ENCODE measurements at places on chromosomes 2 and 18. TPM values are rescaled to one million over a fixed set of nuclear protein-coding genes. Genes with fewer than 3 reads are reported as not detected.

GRCh38 chr2:231726276-231726675, 18.0 kb downstream of the PTMA start:
- no peak for DNase-seq

DNA sequence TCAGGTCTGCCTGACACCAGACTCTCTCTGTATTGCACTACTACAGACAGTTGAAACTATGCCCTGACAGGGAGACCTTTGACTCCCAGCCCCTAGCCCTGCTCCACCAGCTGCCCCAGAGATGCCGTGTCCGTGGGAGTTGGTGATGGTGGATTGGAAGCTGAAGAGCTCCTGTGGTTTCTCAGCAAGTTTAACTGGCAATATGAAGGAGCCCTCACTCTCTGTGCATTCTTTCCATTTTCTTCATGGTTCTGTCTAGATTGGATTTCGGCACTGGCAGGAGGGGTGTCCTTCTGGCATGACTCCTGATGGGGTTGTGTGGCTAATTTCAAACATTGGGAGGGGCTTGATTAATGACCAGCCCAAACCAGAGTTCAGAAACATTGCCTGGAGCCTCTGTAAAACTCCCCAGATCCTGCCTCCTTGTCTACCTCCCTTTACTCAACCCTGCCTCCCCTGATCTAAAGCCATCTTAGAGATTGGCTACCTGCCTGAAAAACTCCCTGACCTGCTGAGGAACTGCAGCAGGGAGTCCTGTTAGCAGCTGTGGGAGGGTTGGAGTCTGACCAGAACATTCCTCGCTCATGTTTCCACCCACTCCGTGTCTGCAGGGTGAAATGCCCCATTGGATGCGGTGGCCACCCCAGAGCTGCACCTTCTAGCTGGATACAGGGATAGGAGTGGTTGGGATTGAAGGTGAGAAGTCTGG, 206.9 kb upstream of the SPRED2 start:
- no peak for DNase-seq

DNA sequence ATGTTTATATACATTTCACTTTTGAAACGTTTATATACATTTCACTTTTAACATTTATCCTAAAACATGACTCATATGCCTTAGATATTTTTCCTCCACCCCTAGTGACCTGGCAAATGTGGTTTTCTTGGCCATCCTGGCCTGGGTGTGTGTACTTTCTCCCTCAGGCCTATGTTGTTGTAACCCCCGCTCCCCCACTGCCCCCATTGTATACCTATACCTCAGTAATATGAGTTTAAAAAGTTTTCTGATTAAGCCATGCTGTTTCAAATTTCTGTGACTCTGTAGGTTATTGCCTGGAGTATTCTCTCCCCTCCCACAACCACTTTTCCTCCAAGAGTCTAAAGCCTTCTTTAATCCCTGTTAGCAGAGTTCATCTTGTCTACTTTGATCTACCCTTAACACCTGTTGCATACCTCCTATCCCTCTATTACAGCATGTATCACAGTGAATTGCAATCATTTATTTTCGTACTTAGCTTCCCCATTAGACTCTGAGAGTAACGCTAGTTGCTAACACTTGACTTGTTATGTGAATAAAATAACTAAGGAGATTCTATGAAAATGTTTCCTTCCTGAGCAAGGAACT, 67.9 kb downstream of the LCLAT1 start:
- DNase-seq = no peak

DNA sequence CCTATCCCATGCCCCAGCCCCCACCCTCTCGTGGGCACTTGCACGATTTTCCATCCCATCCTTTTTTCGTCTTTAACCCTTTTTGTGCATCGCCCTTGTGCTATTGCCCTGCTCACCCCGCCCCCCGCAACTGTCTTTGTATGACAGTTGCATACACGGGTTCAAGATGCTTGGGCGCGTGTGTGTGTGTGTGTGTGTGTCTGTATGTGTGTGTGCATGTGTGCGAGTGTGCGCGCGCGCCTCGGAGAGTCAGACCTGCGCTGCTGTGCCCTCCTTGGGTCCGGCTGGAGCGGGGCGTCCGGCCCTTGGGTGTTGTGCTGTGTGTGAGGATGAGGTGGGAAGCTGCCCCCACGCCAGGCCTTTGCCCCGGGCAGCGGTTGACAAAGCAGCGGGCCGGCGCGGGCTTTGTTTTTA, 230.7 kb downstream of the HAUS1 start:
- no peak for DNase-seq

- DNase-seq = no peak
These were observed 77.8 kb upstream of the TACR1 start for GRCh38 chr2:75277111-75277510.

- DNase-seq = no peak
These were observed 36.3 kb upstream of the TTC21B start for GRCh38 chr2:165989851-165990250.

GRCh38 chr2:58671675-58672074, 430.6 kb upstream of the FANCL start:
- DNase-seq = no peak

GRCh38 chr18:26757263-26758019, 108.1 kb downstream of the AQP4 start:
- no peak for DNase-seq

CWC22 gene
- total RNA-seq = 20.6 TPM

MAP2 gene
- total RNA-seq = 20.2 TPM

AFF3 gene
- total RNA-seq = 18.4 TPM

KCNJ13 gene
- total RNA-seq = not detected

CNNM3 gene
- total RNA-seq = 27.8 TPM

Measured in tibial nerve (tissue), 4 donors.